NCI-H1105 treated with DMSO at 0.1 percent for 48 hours (cell line): ENCODE measurements at places on chromosomes 1 and 21.

DNA sequence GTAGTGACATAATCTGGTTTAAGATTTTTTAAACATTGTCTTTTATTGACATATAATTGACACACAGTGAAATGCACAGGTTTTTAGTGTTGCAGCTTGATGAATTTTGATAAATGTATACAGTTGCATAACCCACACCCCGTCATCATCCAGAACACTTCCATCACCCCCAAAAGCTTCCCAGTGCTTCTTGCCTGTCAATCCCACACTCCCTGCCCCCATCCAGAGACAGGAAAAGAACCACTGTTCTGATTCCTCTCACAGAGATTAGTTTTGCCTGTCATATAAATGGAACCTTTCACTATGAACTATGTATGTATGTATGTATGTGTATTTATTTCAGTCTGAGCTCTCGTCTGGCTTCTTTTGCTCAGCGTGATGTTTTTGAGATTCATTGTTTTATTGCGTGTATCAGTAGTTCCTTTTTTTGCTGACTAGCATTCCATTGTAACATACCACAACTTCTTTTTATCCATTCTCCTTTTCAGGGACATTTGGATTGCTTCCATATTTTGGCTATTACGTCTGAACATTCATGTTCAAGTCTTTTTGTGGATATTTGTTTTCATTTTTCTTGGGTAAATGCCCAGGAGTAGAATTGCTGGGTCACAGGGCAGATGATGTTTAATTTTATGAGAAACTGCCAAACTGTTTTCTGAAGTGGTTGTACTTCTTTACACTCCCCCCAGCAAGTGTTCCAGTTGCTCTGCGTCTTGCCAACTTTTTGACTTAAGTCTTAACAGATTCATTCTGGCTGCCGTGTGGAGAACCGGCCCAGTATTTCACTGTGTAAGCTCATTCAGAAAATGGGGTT, 8.7 kb downstream of the UBIAD1 start:
- DNase-seq = peak; percentile 81

DNA sequence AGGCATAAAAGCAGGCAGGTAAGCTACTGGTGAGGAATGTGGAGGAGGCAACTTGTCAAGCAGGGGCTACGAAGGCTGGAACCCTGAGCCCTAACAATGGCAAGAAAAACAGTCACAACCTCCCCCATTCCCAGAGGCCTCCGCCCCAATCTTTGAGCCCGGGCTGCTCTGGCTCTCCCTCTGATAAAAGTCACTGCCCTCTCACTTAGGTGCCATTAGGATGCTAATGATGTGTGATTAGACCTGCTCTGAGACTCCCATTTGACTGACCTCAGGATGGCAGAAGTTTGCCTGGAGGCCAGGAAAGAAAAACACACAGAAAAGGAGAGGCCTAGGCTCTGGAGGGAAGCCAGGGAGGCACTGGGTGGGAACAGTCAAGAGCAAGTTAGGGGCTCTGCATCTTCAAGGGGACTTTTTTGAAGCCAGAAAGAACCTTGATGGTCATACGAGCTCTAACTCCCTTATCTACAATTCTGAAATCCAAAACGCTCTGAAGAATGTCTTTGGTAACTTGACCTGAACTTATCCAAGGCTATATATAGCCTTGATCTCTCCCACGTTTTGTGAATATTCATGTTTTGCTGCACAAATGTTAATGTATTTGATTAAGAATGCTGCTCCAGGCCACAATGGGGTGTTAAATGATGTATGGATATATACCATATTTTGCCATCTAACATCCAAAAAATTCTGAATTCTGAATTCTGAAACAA, 98.9 kb downstream of the TRABD2B start:
- DNase-seq = no peak

GRCh38 chr1:31306278-31306677, 9.4 kb downstream of the ZCCHC17 start:
- DNase-seq = no peak

- DNase-seq = no peak
These were observed 1.9 kb downstream of the TTF2 start for GRCh38 chr1:117061986-117062415.

GRCh38 chr1:107430540-107431228, 289.8 kb downstream of the NTNG1 start:
- DNase-seq = peak; percentile 16

DNA sequence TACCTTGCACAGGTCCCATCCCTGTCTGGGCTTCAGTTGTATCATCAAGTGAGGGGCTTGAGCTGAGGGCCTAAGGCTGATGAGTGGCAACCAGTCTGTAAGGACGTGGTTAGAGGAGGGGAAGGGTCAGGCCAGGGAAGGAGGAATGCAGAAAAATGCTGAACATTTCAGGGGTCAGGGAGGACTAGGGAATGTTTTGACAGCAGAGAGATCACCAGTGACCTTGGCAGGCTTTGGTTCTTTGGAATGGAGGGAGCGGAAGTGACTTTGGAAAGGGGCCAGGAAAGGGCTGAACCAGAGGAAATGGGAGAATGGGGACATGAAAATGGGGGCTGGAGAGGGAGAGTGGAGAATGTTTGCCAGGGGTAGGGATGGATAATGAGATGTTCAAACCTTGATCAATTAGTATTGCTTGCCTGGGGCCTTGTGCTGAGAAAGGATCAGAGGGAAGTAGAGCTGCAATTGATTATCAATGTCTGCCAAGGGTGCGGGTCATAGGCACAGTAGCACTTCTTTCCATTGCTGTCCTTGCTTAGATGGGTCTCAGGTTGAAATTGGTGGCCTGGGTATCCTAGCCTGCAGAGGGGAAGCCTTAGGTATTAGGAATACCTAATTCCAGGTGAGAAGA, 7.4 kb downstream of the LDLRAP1 start:
- no peak for DNase-seq

GRCh38 chr21:38438462-38438893, 59.8 kb downstream of the ERG start:
- DNase-seq = no peak

DNA sequence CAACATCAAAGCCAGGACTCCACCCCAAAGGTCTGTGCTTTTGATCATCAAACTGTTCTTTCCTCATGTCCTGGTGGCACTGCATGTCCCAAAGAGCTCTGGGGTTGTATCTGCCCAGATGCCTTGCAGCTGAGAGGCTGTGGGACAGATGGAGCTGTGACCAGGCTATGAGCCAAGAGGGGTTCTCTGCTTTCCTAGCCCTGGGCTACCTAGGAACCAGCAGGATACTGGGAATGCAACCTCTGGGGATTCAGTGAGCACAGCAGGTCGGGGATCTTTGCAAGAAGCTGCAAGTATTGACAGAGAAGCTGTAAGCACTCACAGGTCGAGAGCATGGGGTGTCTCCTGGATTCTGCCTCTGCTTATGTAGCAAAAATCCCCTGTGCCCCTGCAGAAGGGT, 186.6 kb downstream of the GRIK3 start:
- DNase-seq = no peak

GRCh38 chr1:59926381-59927123, at the start of gene CYP2J2:
TSS of gene CYP2J2 (minus strand) at chr1:59926773. CDS start at chr1:59926746, 27 bp downstream.
- peak; percentile 51 for DNase-seq

GRCh38 chr1:41158147-41158875, 83.8 kb downstream of the SCMH1 start:
- no peak for DNase-seq

- DNase-seq = no peak
These were observed 37.4 kb downstream of the RUNX1 start for GRCh38 chr21:35011681-35012080.
